G401 (cell line): ENCODE measurements at places on chromosomes 2 and 18.

DNA sequence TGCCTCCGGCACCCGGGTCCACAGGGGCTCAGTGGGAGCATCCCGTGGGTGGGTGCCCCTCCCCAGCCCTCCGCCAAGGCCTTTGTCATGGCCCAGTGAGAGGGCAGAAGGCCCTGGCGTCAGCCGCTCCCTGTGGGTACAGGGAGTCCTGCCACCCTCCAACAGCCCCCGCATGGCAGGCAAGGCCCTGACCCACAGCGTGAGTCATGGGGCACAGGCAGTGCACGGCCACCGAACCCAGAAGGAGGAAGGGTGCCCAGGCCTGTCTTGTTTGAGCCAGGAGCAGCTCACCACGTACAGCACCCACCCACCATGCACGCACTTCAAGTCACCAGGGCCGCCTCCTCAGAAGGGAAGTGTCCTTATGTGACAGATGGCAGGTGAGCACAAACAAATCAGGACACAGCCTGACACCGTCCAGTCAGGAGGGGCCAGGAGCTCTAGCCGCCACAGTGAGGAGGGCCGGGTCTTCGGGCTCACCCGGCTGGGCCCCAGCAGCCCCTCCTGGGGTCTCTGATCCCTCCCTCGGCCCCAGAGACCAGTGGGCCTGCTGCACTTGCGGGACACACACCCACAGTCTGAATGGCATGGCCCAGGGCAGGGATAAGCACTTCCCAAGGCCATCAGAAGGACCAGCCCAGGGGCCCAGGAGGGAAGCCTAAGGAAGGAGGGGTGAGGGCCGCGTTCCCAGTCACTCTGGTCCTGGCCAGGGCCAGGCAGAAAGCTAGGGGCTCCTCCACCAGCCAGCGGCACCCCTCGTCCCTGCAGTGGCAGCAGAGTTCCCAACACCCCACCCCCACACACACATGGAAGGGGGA, 25.8 kb downstream of the BIN1 start:
- DNase-seq = peak; percentile 82

- DNase-seq = no peak
These were observed 721 bp downstream of the METTL5 start for GRCh38 chr2:169823996-169824372.

GRCh38 chr2:156394033-156394741, 42.0 kb upstream of the GPD2 start:
- no peak for DNase-seq

- DNase-seq = no peak
These were observed 99.3 kb downstream of the ASB1 start for GRCh38 chr2:238525990-238526389.

GRCh38 chr2:62938126-62938525, 112.5 kb upstream of the OTX1 start:
- no peak for DNase-seq

GRCh38 chr2:74043345-74044329, 58.9 kb downstream of the TET3 start:
- no peak for DNase-seq

- no peak for DNase-seq
These were observed 9.5 kb downstream of the PLB1 start for GRCh38 chr2:28505361-28505760.
